ENCODE measurements at places on chromosomes 4 and X. TPM values are rescaled to one million over a fixed set of nuclear protein-coding genes. Genes with fewer than 3 reads are reported as not detected.

ACTRT1 gene
- not detected for total RNA-seq

PAGE2 gene
- total RNA-seq, result not detected

DNA sequence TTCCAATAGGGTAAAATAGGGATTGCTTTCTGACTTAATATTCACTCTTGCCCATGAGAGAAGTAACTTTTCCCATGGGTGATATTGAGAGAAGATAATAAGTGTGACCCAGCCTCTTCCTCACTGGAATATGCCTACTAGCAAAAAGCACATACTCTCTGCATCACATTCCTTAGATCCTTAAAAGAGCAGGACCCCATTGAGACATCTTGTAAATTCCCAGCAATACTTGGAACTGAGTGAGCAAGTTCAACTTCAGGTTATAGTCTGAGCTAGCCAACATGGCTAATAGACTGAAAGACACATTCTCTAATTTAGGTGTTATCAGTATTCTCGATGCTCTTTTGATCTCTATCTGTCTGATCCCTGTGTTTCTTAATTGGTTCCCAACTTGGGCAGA is 1372.3 kb downstream of the STIM2 start:
- H3K36me3 ChIP-seq, result no peaks in the 10 kb centered on the region
- H3K27ac ChIP-seq, result no peak overlapping the region
- no peak for DNase-seq

GRCh38 chrX:50103176-50103575 is 97.6 kb downstream of the AKAP4 start:
- no peaks in the 10 kb centered on the region for H3K27me3 ChIP-seq
- no peak overlapping the region for H3K27ac ChIP-seq
- no peak for DNase-seq
- no peak overlapping the region for H3K4me3 ChIP-seq

DNA sequence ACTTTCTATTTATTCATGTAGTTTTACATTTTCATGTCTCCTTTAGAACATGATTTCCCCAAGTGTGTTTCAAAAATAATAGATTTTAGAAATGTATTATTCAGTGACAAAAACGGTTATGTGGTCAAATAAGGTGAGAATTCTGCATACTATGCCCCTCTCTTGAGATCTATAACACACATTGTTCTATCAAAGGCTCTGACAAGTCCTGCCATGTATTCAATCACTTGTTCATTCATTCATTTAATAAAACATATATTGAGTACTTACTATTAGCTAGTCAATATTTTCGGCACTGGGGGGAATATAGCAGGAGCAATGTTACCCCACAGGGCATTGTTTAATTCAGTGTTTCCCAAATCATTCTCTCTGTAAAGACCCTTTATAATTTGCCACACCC is 58.4 kb upstream of the FGF13 start:
- H3K36me3 ChIP-seq, result no peaks in the 10 kb centered on the region
- H3K4me3 ChIP-seq, result no peak overlapping the region
- H3K4me1 ChIP-seq, result no peaks in the 10 kb centered on the region
- no peaks in the 10 kb centered on the region for H3K27me3 ChIP-seq
- DNase-seq, result no peak

Data from esophagus muscularis mucosa (tissue), 4 donors.